GM23338 (cell line): ENCODE measurements at places on chromosomes 11 and 22.

DNA sequence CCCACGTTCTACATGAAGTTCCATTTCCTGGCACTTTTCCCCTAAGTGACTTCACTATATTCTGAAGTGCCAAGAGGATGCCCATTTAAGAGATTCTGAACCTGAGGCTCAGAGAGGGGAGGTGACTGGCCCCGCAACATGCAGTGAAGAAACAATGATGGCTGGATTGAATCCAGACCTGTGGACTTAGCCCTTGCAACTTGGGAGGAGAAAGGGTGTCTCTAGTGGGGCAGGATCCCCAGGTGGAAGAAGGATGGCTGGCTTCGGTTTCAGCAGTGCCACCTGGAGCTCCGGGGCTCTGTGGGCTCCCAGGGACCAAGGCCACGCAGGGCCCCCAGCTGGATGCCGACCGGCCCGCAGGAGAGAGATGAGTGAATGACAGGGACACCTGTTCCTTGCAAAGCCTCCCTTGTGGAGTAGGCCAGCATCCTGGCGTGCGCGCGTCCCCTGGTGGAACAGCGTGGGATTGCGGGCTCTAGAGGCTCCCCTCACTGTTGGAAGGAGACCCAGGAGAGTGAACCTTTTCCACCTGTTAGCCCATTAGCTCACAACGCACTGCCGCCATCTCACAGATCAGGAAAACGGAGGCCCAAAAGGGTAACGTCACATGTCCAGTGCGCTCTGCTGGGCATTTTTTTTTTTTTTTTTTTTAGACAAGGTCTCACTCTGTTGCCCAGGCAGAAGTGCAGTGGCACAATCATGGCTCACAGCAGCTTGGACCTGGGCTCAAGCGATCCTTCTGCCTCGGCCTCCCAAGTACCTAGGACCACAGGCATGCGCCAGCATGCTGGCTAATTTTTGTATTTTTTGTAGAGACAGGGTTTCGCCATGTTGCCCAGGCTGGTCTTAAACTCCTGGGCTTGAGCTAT lies 104.7 kb downstream of the KIAA1671 start:
- peak; percentile 86 for DNase-seq

- DNase-seq = no peak
Observed at GRCh38 chr22:43257961-43258360, 71.0 kb upstream of the TTLL12 start.

- no peak for DNase-seq
Observed at GRCh38 chr11:4194889-4195288, 100.3 kb downstream of the RRM1 start.

- no peak for DNase-seq
Observed at GRCh38 chr11:119371778-119372182, 9.7 kb downstream of the USP2 start.

- DNase-seq = peak; percentile 76
Observed at GRCh38 chr22:30422481-30423300, 2.9 kb upstream of the MTFP1 start.
